Iris pigment epithelial cell (primary cell): ENCODE measurements at places on chromosomes 7 and 10.
A peak's percentile ranks its signal among the peaks of the same experiment; 100 is the strongest.

GRCh38 chr7:6562106-6562505, 10.8 kb upstream of the GRID2IP start:
- no peak for DNase-seq

- DNase-seq: no peak
Measured at GRCh38 chr7:68147614-68148238, 1151.1 kb downstream of the TYW1 start.

DNA sequence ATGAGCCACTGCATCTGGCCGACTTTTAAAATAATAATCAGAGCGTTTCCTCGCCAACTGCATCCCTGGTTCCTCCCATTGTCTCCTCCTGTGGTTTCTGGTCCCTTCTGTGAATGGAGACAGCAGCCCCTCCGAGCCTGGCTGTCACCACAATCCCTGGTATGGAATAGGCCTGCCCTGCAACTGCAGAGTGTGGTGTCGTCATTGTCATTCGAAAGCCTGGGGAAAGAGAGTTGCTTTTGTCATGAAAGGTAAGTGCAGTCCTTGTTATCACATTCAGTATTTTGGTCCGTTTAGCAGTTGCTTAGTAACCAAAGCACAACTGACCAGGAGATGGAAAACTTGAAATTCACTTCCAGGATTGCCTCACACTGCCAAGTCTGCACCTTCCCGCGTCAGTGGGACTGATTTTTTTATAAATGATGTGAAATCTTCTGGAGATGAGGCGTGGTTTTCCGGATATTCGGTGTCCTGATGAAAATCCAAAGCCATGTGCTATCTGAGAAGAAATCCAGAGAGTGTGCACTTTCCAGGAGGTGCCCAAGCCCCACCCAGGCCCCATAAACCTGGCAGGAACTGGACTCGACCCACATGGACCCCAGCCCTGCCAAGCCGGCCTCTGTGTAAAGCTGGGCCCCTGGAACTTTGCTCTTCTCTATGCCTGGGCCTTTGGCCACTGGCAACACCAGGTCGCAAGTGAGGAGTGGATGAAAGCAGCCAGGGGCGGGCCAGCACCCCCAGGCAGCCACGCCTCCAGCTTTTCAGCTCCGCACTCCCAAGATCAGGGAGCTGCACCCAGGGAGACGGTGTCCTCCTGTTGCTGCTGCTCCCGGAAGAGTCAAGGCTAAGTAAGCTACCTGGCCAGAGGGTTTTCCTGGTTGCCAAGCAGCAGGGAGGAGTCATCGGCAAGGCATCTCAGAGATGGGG, 133.7 kb upstream of the SH2B2 start:
- peak; percentile 62 for DNase-seq

- no peak for DNase-seq
Measured at GRCh38 chr10:108469940-108470339, 1305.4 kb upstream of the SORCS1 start.

- no peak for DNase-seq
Measured at GRCh38 chr10:8401531-8401930, 347.0 kb downstream of the GATA3 start.

DNA sequence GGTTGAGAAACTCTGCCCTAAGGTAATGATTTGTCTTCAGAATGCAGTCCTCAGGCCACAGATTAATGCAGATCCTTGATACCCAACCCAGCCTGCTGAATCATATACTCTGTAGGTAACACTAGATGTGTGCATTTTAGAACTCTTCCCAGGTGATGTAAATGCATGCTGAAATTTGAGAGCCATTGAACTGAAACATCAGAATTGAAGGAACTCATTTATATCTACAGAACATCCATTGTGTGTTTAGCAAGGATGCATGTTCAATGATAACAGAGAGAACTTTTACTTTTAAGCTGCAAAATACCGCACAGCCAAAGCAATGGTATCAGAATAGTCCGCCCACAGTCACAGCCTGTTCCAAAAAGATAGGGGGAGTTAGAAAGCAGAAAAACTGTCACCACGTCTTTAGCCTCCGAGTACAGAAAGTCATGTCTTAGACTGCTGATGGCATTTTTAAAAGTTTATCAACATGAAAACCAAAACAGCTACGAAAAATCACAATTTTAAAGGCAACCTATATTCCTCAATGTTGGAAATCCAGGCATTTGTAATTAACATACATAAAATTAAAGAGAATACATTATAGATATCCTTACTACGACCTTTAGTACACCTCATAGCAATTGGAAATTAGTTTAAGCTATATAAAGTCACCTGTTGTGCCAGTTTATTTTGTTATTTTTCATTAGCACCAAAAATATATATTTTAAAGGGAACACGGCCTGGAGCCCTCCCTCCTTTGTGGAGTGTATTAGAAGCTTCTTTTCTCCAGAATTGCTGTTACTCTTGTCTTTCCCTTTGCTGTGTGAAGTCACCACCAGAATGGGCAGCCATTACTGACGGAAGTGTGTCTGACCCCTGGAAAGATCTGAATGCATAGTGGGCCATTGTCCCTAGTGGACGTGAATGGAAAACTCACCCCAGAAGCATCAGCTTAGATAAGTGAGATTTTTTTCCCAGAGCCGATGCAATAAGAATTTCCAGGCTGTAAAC, 65.8 kb upstream of the PRKAR2B start:
- DNase-seq: no peak
